ENCODE measurements at places on chromosomes 16 and 17.
A peak's percentile ranks its signal among the peaks of the same experiment; 100 is the strongest.

DNA sequence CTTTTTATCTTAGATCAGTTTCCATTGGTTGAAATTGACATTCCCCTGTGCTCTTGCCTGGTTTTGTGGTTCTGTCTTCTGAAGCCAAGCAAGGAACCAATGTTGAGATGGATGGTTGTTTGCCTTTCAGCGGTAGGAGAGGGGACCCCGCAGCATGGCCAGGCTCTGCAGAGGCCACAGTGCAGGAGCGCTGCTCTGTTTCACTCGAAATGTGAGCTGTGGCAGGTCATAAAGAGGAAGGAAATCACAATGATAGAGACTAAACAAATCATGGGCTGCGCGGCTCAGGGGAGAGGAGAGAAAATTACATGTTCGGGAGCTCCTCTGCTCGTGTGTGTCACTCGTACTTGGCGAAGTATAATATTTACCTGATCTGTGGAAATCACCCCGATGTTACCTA is 148.2 kb downstream of the SNX29 start:
- no peak for DNase-seq

DNA sequence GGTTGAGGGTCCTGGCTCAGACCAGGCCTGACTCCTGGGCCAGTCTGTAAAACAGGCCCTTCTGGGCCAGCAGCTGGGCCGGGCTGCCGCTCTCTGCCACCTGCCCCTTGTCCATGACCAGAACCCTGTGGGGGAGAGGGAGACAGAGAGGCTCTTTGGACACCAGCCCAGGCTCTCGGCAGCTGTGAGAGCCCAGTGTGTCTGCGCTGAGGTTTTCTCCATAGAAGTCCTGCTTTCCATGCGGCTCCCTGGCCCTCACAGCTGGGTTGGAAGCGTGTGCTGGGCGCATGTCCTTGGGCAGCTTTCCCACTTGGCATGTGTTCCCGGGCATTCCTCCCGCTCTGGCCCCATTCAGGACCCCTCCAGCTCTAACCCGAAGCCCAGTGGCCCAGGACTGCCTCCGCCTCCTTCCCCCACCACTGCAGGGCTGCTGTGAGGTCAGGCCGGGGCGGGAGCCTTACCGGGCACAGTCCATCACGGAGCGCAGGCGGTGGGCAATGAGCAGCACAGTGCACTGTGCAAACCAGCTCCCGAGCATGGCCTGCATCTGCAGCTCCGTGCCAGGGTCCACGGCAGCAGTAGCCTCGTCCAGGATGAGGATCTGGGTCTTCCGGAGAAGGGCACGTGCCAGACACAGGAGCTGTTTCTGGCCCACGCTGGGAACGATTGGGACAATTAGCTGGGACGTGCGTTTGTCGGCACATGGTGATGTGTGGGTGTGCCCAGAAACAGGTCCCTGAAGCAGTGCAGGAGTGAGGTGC is 73.0 kb downstream of the ABCC6 start:
- DNase-seq = no peak

GRCh38 chr16:8721336-8722024 is 47.1 kb downstream of the ABAT start:
- DNase-seq = no peak

DNA sequence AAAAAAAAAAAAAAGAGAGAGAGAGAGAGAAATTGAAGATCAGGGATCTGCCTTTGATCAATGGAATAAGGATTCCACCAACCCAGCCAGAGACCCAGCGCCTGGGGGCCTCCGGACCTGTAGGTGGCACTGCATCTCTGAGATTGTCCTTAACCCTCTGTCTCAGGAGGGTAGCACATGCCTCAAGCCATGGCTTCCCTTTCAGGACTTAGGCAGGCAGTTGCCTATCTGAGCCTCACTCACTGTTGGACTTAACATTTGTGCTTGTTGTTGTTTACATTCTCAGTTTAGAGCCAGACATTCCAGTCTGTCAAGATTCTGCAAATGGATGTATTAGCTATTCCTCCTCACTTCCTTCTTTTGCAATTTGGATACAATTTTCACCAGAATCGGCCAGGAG is 5.1 kb upstream of the SCNN1B start:
- peak; percentile 4 for DNase-seq

GRCh38 chr17:19728084-19728495 is 11.7 kb upstream of the SLC47A2 start:
- no peak for DNase-seq

GRCh38 chr17:72333570-72333969 is 212.8 kb downstream of the SOX9 start:
- DNase-seq = no peak

GRCh38 chr17:6328279-6328678 is 106.6 kb downstream of the AIPL1 start:
- DNase-seq = no peak

- DNase-seq = no peak
Observed at GRCh38 chr16:85600530-85601271, 12.4 kb upstream of the GSE1 start.

DNA sequence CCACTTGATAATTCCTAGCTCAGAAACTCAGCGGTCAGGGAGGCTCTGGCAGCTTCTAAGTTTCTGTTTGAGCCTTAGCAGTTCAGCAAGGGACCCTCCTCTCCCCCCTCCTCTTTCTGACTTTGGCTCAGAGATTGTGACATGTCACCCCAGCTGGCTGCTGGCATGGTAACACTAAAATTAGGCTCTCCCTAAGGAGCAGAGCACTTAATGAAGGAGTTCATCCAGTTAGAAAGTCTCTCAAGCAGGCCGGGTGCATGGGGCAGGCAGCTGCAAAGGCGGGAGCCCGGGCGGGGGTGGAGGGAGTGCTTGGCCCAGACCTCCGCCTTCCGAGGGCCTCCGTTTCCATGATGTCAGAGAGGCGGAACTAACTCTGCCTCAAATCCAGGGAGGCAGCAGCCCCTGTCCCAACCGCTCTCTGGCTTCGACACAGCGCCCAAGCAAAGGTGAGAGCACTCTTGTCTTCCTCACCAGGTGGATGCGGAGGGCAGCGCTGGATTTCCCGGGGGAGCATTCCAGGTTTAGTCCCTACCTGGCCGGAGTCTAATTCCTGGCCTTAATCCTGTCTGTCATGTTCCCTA is 128.0 kb upstream of the PLCG2 start:
- no peak for DNase-seq

DNA sequence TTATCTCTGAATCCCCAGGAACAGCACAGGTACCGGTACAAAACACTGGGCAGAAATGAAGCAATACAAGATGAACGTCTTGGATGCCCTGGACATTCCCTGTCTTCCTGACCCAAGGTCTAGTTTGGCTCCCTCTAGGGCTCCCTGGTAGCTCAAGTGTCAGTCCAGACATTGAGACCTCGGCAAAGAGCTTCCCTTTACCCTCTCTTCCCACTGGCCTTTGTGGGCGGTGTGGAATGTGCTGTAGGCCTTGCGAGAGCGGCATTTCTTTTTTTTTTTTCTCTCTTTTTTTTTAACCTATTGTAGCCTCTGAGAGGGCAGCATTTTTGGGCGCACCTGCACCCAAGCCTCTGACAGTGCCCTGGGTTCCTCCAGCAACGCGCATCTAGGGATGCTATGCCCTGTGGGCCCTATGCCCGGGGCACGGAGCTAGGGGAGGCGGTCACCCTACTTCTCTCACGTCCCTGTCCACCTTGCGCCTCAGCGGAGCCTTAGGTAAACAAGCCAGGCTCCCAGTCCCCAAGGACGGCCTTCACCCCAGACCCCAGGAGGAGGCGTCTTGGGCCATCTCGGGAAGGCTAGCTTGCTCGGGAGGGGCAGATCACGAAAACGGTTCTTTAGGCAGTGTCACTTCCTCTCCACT is 1.2 kb upstream of the NFATC3 start:
- no peak for DNase-seq

- no peak for DNase-seq
Observed at GRCh38 chr17:80860703-80861417, 130.8 kb upstream of the CHMP6 start.

DNA sequence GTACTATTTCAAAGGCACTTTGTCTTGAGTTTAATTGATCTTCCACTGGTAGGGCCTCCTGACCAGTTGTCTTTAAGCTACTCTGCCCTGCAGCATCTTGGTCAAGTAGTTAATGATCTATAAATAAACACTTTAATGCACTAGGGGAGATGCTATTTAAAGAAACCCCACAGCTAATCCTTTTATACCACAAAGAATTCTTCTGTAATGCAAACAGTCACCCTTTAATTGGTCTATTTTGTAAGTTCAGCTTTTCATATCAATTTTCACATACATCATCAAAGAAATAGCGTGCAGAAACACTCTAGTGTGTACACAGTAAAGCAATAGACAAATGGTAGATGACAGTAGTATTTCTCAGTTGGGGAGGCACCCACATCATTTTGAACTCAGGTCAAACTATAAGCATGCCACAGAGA is 70.3 kb downstream of the PMP22 start:
- no peak for DNase-seq

DNA sequence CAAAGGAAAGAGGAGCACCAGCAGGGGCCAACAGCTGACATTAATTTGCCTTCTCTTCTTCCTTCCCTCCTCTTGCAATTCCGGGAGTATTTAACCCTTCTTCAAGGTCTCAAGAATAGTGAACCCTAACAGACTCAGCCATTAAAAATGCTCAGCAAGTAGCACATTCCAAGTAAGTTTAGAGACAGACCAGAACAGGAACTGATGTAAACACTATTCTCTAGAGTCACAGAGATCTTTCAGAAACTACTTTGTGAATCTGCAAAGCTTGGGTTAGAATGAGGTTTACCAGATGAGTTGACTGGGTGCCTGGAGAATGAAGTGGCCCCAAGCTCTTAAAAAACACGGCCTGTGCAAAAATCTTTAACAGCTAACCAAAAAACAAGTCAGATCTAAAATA is 50.9 kb downstream of the TEX2 start:
- DNase-seq = no peak

DNA sequence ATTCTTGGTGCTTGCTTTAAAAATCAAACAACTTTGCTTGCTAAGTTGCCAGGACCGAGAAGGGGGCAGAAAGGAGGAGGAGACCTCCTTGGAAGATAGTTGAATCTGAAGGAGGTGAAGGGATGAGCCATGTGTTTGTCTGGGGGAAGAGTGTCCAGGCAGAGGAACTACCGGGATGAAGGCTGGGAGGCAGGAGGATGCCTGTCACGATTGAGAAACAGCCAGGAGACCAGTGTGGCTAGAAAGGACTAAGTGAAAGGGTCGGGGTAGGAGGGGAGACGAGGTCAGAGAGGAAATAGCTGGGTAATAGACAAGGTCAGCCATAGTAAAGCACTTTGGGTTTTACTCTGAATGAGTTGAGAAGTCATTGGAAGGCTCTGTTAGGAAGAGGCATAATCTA is 38.9 kb upstream of the CSNK2A2 start:
- DNase-seq = no peak

DNA sequence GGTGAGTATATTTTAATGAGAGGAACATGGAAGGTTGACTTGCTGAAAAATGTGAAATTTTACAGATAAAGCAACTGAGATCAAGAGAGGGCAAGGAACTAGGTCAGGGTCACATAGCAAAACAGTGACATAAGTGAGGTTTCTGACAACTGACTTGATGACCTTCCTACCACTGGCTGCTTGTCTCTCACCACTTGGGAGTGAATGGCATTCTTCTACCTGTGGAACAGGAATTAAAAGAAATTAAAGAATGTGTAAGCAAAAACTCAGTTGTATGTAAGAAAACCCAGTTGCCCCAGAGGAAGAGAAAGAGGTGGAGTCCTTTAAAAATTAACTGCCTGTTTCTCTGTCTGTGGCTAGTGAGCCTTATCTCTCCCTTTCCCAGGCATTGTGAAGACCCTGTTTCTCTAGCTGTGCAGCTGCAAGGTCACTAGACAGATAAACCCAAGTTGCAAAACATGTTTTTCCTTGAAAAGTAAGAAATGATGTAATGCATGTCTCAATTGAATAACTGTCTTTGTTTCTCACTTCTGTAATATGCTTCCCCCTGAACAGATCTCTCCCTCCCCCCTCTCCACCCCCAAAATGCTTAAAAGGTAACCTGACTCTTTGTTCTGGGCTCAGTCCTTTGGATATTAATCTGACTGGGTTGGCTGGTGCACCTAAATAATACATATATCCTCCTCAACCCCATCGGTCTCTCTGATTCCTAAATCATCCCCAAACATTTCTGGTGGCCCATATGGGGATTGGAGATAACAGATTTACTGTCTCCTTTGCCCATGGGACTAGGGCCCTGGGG is 23.4 kb downstream of the ACSM1 start:
- no peak for DNase-seq

DNA sequence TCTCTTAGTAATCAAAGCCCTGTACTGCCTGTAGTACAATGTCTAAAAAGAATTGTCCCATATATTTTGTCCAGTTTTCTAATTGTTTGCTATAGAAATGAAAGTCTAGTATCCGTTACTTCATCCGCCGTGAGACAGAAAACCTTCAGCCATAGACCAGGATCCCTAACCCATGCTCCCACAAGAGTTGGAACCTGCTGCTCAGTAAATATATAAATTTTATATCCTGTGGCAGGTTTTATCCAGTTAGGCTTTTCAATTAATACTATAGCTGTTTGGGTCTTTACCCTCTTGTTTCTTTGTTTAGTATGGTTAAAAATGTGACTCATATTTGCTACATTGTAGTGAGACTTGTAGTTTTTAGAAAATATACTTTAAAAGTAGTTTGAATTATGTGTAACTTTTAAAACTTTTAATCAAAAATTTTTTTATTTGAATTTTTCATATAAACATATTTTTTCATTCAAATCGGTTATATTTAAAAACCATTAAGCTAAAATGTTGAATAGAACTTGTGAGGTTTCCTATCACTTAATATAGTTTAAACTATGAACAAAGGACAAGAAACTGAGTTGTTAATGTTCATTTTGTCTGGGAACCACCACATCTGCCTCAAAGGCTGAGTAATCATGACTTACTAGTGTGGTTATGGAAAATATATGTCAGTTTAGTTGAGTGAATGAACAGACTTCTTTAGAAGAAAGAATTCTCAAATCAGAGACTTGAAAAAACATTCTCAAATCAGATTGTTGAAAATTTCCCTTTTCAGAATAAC is 54.8 kb downstream of the VMP1 start:
- no peak for DNase-seq

GRCh38 chr16:69179328-69180010 is 7.5 kb upstream of the SNTB2 start:
- no peak for DNase-seq

DNA sequence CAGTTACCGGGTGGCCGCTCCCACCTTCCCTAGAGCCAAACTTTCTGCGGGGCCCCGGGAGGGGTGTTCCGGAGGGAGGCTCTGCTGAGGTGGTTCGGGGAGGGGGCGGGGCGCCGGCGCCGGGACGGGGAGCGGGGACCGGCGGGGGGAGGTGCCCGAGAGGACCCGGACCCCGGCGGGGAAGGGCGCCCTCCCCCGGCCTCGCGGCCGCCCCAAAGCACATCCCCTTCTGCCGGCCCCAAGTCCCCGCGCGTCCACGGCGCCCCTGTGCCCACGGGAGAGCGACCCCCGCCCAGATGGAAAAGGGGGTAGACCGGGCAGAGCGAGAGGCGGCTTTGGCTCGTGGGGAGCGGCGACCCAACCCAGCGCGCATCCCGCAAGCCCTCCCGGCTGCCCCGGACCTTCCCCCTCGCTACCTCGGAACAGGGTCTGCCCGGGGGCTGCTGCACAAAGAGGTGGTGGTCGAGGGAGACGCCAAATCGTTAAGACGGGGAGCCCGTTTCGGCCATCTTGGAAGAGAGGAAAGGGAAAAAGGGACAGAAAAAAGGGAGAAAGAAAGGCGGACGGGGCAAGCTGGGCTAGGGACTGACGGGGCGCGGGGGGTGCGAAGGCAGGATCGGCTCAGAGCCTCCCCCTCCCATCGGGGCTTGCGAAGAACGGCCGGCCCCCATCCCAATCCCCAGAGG is 530 bp downstream of the PCGF2 start:
- no peak for DNase-seq

Data from stimulated activated CD4-positive, alpha-beta T cell treated with anti-CD3 and anti-CD28 coated beads, Interleukin-1b, Interleukin-23, amount 100 ng/mL, for 24 hours (primary cell).